ENCODE measurements at places on chromosomes 6 and 20.
A peak's percentile ranks its signal among the peaks of the same experiment; 100 is the strongest.

DNA sequence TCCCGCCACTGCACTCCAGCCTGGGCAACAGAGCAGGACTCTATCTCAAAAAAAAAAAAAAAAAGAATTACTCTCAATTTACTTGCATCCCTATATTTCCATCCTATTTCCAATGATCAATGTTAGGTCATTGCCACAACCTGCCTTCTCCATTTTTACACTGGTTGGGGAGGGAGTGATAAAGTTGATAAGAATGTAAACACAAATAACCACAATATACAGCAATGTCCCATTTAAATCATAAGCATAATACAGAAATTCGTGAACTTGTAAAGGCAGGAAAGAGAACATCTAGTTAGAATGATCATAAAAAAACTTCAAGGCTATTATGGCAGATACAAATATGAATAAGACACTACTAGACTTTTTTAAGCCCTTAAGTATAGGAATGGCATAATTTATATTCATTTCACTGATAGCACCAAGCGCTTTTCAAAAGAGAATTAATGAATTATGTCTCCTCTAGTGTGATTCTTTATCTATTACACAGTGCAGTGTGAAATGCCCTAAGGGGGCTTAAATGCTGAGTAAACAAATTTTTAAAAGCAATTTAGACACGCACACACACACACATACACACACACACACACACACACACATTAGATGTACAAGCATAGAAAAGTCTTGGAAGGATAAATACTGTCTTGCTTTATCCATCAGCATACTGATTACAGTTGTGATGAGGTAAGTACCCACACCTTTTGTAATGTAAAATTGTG is 33.5 kb upstream of the RAB23 start:
- no peak for DNase-seq

GRCh38 chr20:41748756-41749582 is 130.8 kb upstream of the CHD6 start:
- no peak for DNase-seq

- DNase-seq = no peak
Measured at GRCh38 chr6:106422534-106422933, 62.0 kb downstream of the CRYBG1 start.

DNA sequence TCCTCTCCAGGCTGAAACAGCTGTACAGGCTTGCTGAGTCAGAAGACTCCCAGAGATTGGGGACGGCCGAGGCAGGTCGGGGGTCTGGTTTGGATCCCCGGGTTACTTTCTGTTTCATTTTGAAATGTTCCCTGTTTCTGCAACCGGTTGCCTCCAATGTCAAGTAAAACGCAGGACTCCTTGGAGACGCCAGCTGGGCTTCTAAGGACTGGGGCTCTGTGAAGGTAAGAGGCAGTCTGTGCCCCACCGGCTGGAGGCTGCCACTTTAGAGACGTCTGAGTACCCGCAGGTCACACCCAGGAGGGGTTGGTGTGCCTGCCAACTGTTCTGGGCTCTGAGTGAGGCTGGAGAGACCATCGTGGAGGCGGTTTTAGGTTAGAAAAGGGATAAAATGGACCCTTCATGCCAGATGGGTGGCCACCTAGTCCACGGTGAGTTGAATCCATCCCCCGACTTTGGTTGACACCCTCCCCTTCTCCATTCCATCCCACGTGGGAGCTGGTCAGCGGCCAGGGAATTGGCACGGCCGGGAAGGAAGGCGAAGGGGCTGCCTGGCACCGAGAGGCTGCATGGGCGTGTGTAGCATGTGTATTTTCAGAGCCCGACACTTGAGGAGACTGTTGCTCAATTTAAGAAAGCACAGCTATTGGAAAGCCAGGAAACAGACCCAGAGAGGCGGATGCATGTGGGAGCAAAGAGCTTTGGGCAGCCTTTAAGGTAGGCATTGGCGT is 240.9 kb downstream of the PHACTR1 start:
- no peak for DNase-seq

- no peak for DNase-seq
Measured at GRCh38 chr6:106163446-106163965, 77.4 kb downstream of the PRDM1 start.

DNA sequence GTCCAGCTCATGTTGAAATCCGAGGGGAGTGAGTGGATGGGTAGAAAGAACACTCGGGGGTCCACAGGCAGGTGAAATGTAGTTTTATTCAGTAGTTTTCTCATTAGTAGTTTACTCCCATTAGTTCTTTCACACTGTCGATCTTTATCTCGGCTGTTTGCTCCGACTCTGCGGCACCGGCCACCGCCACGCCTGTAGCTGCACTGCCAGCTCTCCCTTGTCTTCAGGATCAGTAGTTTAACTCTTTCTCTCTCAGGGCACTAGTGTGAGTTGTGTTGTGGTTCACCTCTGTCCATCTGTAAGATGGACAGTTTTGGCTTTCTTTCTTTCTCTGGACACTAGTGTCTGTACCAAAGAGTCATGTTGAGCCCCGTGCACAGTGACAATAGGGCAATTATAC is 195.7 kb downstream of the LMBRD1 start:
- DNase-seq = no peak

GRCh38 chr6:125832391-125833117 is 41.8 kb downstream of the NCOA7 start:
- DNase-seq = no peak

GRCh38 chr6:100761841-100762240 is 119.3 kb downstream of the ASCC3 start:
- no peak for DNase-seq

DNA sequence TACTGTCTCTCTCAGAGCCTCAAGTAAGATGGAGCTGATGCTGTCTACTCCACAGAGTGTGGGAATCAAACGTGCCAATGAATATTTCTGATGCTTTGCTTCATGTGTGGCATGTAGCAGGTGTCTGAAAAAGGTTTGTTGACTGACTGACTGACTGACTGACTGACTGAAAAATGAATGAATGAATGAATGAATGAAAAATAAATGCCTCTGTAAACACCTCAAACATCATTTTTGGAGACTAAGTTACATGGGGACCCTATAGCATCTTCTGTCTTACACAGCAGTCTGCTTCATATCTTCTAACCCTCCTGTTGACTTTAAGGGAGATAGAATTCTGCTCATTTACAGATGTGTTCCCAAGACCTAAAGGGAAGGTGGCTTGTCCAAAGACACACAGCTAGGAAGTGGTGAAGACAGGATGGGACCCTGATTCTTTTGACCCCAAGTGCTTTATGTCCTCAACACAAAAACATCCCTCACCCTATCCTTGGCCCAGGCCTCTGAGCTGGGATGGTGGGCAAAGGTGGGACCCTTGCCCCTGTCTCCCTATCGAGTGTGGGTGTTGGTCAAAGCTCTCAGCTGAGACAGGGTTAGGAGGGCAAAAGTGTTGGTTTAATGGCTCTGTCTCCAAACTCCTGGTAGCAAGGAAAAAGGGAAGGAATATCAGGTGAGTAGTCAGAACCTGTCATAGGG is 104.4 kb downstream of the TOX2 start:
- no peak for DNase-seq

- no peak for DNase-seq
Measured at GRCh38 chr6:422433-423054, 31.0 kb downstream of the IRF4 start.

DNA sequence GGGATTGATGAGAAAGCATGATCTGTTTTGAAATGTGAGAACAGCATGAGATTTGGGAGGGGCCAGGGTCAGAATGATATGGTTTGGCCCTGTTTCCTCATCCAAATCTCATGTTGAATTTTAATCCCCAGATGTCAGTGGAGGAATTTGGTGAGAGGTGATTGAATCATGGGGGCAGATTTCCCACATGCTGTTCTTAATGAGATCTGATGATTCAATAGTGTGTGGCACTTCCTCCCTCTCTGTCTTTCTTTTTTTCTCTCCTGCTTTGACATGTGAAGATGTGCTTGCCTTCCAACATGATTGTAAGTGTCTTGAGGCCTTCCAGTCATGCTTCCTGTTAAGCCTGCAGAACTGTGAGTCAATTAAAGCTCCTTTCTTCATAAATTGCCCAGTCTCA is 1060.3 kb upstream of the CITED2 start:
- DNase-seq = no peak

DNA sequence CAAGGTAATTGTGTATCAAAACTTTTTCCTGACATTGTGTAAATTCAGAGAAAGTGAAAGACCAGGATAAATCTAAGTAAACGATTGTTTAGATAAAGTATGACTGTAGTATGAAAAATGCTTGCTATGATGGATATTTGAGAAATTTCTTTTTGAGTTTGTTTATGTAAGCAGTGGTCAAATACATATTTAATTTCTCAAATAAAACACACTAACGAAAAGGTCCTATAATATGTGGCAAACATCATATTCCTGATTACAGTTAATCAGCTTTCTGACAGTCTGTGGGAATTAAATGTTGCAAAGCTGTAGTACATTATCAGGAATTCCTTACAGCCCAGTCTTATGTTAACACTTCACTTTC is 636.9 kb downstream of the MMUT start:
- no peak for DNase-seq

- DNase-seq = no peak
Measured at GRCh38 chr6:143528164-143528811, 16.8 kb upstream of the FUCA2 start.

GRCh38 chr6:39310542-39310941 is 3.7 kb downstream of the KCNK17 start:
- DNase-seq = no peak

- no peak for DNase-seq
Measured at GRCh38 chr6:116409756-116410155, 39.0 kb downstream of the DSE start.

- no peak for DNase-seq
Measured at GRCh38 chr6:18415671-18416340, 28.7 kb downstream of the RNF144B start.

DNA sequence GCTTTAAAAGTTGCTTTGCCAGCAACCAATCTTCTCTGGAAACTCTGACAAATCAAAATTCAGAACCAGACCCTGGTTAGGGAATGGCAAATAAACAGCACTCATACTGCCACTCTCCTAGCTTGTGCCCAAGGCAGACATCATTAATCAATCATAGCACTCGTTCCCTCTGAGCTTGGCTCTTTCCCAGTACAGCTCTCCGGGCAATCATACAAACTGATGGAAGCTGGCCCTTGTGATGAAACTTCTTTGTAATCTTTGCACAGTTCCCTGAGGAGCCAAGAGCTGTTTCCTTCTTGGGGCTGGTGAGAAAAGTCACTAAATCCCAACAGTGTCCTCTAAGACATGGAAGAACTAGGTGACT is 34.7 kb downstream of the KIAA1755 start:
- DNase-seq = no peak

GRCh38 chr6:44035621-44036020 is 91.6 kb downstream of the MRPL14 start:
- DNase-seq = no peak

GRCh38 chr20:44212792-44213191 is 2.2 kb upstream of the OSER1 start:
- no peak for DNase-seq

DNA sequence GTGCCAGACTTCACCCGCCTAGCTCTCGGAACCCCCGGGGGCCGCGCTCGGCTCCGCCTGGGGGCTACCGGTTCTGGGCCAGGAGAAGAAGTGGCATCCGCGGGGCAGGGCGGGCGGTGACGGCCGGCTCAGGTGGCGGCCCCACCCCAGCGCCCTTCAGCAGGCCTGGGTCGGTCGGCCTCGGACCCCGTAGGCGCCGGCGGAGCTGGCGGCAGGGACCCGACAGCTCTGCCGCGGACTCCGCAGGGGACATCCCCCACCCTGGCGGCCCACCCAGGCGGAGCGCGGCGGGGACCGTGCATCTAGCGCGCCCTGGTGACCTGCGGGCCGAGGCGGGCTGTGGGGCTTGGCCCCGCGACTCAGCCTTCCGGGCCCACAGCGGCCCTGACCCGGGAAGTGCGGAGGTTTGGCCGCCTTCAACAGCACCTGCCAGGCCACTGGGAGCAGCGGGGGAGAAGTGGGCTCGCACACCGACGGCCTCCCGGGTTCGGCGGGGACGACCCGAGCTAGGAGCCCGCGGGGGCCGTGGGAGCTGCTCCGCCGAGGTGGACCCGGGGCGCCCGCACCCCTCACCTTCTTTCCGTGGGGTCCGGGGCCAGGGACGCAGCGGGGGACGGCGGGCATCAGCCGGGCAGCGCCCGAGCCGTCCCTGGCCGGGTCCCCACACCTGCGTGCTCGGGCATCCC is 87.1 kb downstream of the TMEM242 start:
- DNase-seq = no peak

DNA sequence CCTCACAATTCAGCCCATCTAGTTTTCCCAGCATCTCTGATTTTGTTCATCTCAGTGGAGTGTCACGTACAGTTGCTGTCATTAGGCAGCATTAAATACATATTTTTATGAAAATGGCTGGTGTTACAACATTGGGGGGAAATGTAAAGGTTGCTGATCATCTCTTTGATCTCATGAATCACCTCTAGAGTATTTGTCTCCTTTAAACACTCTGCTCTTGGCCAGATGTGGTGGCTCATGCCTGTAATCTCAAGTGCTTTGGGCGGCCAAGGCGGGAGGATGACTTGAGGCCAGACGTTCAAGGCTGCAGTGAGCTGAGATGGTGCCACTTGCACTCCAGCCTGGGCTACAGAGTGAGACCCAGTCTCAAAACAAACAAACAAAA is 128.1 kb downstream of the IPCEF1 start:
- DNase-seq = no peak

DNA sequence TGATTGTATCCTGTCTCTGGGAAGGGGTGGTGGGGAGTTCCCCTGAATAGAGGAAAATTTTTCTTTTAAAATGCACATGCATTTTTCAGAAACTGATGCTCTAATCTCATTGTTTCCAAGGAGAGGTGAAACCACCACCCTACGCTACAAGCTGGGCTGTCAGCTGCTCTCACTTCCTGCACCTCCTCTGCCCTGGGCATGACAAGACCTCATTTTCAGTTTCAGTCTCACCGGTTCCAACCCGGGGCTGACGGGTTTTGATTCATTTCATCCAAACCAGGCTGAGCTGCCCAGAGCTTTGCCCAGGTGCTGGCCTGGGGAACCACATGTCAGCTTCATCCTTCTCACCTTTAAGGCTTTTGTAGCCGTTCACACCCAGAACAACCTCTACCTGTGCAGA is 99.7 kb downstream of the EYA2 start:
- DNase-seq = peak; percentile 40

DNA sequence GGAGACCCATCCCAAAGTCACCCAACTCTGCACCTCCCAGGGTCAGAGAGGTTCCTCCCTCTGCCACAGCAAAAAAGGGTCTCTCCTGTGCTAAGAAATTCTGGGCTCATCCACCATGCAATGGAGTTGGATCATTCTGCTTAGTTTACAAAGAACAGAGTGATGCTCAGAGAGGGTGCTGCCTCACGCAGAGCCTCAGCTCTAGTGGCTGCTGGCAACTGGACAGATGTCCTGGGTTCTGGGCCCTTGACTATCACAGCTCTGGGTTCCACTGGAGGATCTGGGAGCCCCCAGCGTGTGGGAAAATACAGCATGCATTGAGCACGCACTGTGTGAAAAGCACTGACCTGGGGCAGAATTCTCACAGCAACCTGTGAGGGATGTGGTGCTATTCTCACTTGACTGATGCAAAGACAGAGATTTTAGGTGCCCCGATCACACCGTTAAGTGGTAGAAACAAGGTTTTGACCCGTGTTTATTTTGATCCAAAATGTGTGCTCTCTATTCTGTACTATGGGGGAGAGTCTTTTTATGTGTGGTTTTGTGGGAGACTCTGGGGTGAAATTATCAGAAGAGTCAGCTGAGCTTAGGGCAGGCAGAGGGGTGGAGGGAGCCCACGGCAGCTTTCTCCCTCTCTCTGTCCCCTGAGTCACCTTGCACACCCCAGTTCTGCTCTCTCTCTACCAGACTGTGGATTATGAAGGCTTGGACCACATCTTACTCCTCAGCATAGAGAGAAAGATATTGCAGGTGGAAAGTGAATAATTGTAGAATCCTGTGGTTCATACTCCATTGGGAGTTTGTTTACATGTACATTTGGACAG is 19.9 kb downstream of the TREML4 start:
- DNase-seq = no peak

All from DMS153 (cell line).